Upper lobe of left lung (tissue), 6 donors: ENCODE measurements at places on chromosomes 11 and 22.

GRCh38 chr22:50141891-50142363 lies 28.6 kb upstream of the PANX2 start:
- no peaks in the 10 kb centered on the region for H3K36me3 ChIP-seq
- H3K27me3 ChIP-seq: no peaks in the 10 kb centered on the region
- no peak overlapping the region for H3K27ac ChIP-seq
- peaks cover 5% of the 10 kb centered on the region for H3K4me1 ChIP-seq
- no peak overlapping the region for H3K4me3 ChIP-seq

DNA sequence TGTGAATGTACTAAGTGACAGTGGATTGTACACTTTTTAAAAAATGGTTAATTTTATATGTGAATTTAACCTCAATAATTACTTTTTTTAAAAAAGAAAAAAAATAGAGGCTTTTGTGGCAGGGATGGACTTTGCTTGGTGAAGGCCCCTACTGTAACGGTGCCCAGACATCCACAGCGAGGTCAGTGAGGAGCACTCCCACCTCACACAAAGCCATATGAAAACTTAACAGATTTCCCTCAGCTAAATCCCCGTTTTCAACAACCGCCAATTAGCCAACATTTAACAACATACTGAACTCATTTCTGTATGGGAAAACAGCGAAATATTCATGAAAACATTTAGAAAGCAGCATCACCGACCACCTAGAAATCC lies 642 bp upstream of the C11orf58 start:
- H3K27ac ChIP-seq: peak overlapping the region; percentile 99
- peak overlapping the region; percentile 39 for H3K4me3 ChIP-seq
- H3K4me1 ChIP-seq: peaks cover 32% of the 10 kb centered on the region
- no peaks in the 10 kb centered on the region for H3K36me3 ChIP-seq

- no peak overlapping the region for H3K4me3 ChIP-seq
- no peak overlapping the region for H3K27ac ChIP-seq
- DNase-seq: no peak
- H3K27me3 ChIP-seq: no peaks in the 10 kb centered on the region
- H3K4me1 ChIP-seq: no peaks in the 10 kb centered on the region
- no peaks in the 10 kb centered on the region for H3K36me3 ChIP-seq
Measured at GRCh38 chr11:107818491-107818890, 40.1 kb downstream of the SLC35F2 start.

GRCh38 chr11:7833527-7833926 lies 36.8 kb upstream of the OR5P2 start:
- H3K4me3 ChIP-seq: no peak overlapping the region
- H3K27me3 ChIP-seq: no peaks in the 10 kb centered on the region
- no peaks in the 10 kb centered on the region for H3K4me1 ChIP-seq
- H3K27ac ChIP-seq: no peak overlapping the region
- no peaks in the 10 kb centered on the region for H3K36me3 ChIP-seq

GRCh38 chr11:33690290-33691065 lies 10.1 kb downstream of the C11orf91 start:
- no peak overlapping the region for H3K4me3 ChIP-seq
- peak overlapping the region; percentile 85 for H3K27ac ChIP-seq
- H3K27me3 ChIP-seq: no peaks in the 10 kb centered on the region
- no peaks in the 10 kb centered on the region for H3K36me3 ChIP-seq
- H3K4me1 ChIP-seq: peaks cover 48% of the 10 kb centered on the region

GRCh38 chr11:60314635-60315321 lies 12.3 kb upstream of the MS4A6E start:
- H3K27ac ChIP-seq: peak overlapping the region; percentile 66
- H3K36me3 ChIP-seq: no peaks in the 10 kb centered on the region
- no peak for DNase-seq

- no peaks in the 10 kb centered on the region for H3K4me1 ChIP-seq
- no peak for DNase-seq
- no peaks in the 10 kb centered on the region for H3K27me3 ChIP-seq
- no peaks in the 10 kb centered on the region for H3K36me3 ChIP-seq
Measured at GRCh38 chr11:98725471-98725870, 295.3 kb upstream of the CNTN5 start.

DNA sequence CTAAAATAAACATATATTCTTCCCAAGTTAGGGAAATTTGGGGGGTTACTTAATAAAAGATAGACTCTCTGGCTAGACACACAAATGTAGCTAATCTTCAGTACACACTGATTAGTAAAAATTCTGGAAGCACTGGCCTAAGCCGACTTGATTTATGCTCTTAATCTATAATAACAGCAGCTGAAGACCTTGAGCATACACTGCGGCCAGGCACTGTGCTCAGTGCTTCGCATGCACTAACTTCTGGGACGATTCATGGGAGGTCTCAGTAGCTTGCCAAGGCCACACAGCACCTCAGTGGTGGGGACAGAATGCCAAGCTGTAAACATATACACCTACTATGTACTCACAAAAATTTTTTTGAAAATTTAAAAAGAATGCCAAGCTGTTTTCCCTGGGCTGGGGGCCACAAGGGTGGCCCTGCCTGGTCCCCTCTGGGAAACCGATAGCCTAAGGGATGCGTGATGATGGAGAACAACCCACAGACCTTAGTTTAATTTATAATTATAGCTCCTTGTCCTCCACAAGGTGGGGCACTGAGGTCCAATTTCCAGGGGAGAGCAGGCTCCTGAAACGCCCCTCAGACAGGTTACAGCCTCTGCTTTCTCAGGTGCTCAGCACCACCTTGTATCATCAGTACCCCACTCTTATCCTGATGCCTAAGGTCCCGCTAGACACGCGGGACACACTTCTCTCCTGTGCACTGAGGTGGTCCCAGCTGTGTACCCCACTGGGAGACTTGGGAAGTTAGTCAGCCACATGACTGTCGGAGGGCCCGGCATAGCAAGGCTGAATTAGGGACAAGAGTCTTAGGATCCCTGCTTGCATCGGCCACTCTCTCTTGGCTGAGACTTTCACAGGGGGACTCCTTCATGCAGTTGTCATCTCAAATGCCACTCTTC lies 20.1 kb downstream of the SERPIND1 start:
- no peaks in the 10 kb centered on the region for H3K4me1 ChIP-seq
- peaks cover 19% of the 10 kb centered on the region for H3K36me3 ChIP-seq
- H3K27ac ChIP-seq: no peak overlapping the region
- H3K27me3 ChIP-seq: no peaks in the 10 kb centered on the region

DNA sequence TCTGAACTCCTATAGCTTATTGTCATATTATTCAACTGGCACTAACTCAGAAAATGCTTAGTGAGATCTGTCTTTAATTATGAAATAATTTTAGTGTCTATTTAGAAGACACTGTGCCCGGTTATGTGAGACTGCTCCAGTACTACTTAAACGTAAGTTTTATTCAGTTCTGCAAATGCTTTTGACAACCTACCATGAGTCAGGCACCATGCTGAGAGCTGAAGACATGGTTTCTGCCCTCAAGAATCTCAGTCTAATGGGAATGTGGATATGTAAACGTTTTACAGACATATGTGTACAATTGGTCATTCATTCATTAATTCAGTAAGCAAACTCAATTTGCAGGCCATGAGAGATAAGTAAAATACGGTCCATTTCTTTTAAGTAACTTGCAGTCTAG lies 40.0 kb downstream of the DCUN1D5 start:
- no peak overlapping the region for H3K4me3 ChIP-seq
- no peak overlapping the region for H3K27ac ChIP-seq
- H3K36me3 ChIP-seq: peaks cover 2% of the 10 kb centered on the region
- DNase-seq: no peak

DNA sequence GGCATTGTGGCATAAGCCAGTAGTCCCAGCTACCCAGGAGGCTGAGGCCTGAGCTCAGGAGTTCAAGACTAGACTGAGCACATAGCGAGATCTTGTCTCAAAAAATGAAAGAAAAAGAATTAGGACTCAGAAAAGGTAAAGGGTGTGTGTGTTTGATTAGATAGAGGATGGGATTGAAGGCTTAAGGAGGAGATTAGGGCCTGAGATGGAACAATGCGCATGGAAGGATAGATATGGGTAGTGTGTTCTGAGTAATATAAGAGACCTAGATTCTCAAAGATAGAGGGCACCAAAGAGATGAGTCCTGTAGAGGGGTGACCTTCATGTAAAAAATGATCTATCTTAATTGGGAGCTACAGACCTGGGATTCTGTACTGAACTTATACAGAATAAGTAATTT lies 17.3 kb upstream of the RAB30 start:
- no peaks in the 10 kb centered on the region for H3K27me3 ChIP-seq
- no peaks in the 10 kb centered on the region for H3K36me3 ChIP-seq
- H3K4me3 ChIP-seq: no peak overlapping the region
- DNase-seq: no peak
- H3K4me1 ChIP-seq: no peaks in the 10 kb centered on the region
- no peak overlapping the region for H3K27ac ChIP-seq

DNA sequence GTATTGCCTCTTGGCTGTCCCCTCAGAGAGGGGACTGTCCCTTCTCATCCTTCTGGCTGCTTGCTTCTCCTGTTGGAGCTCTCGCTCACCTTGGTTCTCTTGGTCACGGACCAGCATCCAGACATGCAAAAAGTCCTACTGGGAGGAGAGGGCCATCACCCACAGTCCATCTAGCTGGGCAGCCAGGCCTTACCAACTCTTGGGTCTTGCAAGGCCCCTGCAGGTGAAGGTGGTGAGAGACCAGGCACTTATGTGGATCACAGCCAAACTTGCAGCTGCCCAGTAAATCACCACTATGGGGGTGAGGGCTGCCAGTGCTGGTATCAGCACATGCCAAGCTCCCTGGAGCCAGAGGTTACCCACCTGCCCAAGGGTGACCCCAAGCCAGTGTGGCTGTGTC lies 36.3 kb downstream of the KCNQ1OT1 start:
- no peaks in the 10 kb centered on the region for H3K27me3 ChIP-seq
- no peak for DNase-seq
- no peaks in the 10 kb centered on the region for H3K36me3 ChIP-seq
- H3K4me3 ChIP-seq: no peak overlapping the region

GRCh38 chr11:73227571-73228211 lies 9.6 kb downstream of the P2RY2 start:
- DNase-seq: peak; percentile 81
- H3K27me3 ChIP-seq: no peaks in the 10 kb centered on the region
- H3K27ac ChIP-seq: no peak overlapping the region
- peaks cover 9% of the 10 kb centered on the region for H3K4me1 ChIP-seq
- no peaks in the 10 kb centered on the region for H3K36me3 ChIP-seq

DNA sequence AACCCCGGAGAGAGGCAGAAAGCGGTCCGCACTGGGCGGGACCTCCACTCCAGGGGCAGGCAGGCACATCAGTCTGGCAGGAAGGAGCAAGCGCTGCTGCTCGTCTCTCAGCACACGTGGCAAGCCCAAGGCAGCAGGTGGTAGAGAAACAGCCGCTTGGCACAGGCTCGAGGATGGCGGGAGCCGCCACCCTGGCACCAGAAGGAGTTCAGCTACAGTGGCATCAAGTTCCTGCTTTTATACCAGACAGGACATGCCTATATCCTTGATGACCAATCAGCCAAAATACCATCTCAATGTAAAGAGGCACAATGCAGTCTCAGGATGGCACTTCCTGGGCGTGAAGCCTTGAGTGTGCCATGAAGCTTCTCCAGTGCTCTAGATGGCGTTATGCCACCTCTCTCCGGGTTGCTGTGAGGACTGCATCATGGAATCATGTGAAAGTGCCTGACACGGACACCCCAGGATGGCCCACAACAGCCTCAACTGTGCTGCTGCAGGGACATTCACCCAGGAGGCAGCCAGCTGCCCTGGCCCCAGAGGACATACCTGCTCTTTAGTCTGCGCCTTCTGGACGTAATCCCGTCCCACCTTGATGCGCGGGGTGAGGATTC lies 64.8 kb downstream of the APOL1 start:
- no peak overlapping the region for H3K4me3 ChIP-seq
- peak overlapping the region; percentile 93 for H3K27ac ChIP-seq
- H3K4me1 ChIP-seq: peaks cover 3% of the 10 kb centered on the region
- no peak for DNase-seq
- H3K36me3 ChIP-seq: peaks cover 98% of the 10 kb centered on the region

GRCh38 chr11:27373856-27374602 lies 11.0 kb upstream of the CCDC34 start:
- no peaks in the 10 kb centered on the region for H3K36me3 ChIP-seq
- H3K27me3 ChIP-seq: no peaks in the 10 kb centered on the region
- H3K27ac ChIP-seq: no peak overlapping the region
- no peak for DNase-seq
- H3K4me1 ChIP-seq: no peaks in the 10 kb centered on the region

DNA sequence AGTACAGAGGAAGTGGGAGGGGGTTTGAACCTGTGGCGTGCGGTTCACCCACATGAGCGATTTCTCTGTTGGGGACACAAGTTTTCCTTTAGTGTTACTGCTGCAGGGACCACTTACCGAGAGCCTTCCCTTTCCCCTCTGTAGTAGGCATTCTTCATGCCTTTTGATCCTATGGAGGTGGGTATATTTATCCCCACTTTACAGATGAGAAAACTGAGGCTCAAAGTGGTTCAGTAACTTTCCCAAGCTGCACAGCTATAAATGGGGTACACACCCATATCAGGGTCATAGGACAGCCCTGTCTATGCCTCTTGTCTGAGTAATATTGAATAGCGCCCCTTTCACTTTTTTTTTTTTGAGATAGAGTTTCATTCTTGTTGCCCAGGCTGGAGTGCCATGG lies 3.3 kb upstream of the PHF21B start:
- DNase-seq: no peak
- H3K27ac ChIP-seq: no peak overlapping the region
- H3K36me3 ChIP-seq: no peaks in the 10 kb centered on the region

GRCh38 chr22:44067033-44067432 lies 42.9 kb downstream of the PARVB start:
- no peak for DNase-seq
- no peaks in the 10 kb centered on the region for H3K36me3 ChIP-seq
- no peak overlapping the region for H3K4me3 ChIP-seq
- H3K27ac ChIP-seq: peak overlapping the region; percentile 35

- H3K4me1 ChIP-seq: no peaks in the 10 kb centered on the region
- DNase-seq: no peak
- no peaks in the 10 kb centered on the region for H3K27me3 ChIP-seq
- H3K36me3 ChIP-seq: no peaks in the 10 kb centered on the region
- H3K4me3 ChIP-seq: no peak overlapping the region
Measured at GRCh38 chr22:39808081-39808480, 85.5 kb downstream of the ENTHD1 start.

DNA sequence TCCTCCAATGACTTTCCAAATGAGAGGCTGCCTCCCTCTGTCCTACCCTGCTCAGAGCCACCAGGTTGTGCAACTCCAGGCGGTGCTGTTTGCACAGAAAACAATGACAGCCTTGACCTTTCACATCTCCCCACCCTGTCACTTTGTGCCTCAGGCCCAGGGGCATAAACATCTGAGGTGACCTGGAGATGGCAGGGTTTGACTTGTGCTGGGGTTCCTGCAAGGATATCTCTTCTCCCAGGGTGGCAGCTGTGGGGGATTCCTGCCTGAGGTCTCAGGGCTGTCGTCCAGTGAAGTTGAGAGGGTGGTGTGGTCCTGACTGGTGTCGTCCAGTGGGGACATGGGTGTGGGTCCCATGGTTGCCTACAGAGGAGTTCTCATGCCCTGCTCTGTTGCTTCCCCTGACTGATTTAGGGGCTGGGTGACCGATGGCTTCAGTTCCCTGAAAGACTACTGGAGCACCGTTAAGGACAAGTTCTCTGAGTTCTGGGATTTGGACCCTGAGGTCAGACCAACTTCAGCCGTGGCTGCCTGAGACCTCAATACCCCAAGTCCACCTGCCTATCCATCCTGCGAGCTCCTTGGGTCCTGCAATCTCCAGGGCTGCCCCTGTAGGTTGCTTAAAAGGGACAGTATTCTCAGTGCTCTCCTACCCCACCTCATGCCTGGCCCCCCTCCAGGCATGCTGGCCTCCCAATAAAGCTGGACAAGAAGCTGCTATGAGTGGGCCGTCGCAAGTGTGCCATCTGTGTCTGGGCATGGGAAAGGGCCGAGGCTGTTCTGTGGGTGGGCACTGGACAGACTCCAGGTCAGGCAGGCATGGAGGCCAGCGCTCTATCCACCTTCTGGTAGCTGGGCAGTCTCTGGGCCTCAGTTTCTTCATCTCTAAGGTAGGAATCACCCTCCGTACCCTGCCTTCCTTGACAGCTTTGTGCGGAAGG lies 2.9 kb downstream of the APOC3 start:
- no peaks in the 10 kb centered on the region for H3K36me3 ChIP-seq
- peaks cover 38% of the 10 kb centered on the region for H3K4me1 ChIP-seq
- no peak overlapping the region for H3K27ac ChIP-seq
